Activated T-cell treated with anti-CD3 and anti-CD28 coated beads, Interleukin-2, amount 50 U/mL, for 48 hours (primary cell): ENCODE measurements at places on chromosomes 7 and 10.

DNA sequence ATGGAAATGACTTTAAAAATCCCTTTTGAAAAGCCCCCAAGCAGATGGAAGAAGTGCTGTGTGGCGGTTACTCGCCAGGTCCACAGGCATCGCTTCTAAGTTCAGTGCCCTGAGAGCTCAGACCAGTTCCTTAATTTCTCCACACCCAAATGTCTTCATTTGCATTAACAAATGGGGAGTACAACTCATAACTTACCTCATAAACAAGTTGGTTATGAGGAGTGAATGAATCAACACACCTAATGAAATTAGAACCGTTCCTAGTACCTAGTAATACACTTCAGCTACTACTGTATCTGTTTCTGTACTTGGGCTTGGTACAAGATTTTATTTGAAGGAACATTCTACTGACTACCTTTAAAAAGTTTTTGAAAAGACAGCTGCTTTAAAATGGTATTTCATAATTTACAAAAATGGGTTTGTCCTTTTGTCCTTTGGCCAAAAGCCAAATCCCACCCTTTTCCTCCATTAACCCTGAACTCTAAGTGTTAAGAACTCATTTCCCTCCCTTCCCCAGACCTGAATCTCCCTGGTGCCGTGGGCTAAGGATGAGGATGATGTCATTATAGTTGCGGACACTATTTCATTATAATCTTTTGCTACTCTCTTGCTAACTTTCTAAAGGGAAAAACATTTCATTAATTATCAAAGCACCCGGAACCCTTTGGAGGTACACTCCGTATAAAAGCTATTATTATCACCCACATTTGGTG is 221.5 kb upstream of the CELF2 start:
- DNase-seq, result no peak

DNA sequence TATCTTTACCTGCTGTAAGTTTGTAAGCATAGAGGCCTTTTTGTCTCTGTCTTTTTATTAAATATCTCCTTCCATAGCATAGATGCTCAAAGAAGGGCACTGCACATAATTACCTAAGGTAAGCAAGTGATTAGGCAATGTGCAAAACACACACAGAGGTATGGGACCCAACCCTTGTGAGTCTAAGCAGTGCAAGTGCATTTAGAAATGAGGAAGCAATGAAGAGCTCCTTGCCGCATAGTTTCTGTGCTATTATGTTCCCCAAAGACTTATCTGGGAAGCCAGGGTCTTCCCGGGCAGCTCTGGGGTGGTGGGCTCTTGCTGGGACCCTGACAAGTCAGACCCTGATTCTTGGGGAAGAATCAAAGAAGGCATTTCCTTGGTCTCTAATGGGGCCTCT is 13.5 kb upstream of the MGAM2 start:
- DNase-seq, result no peak

GRCh38 chr7:74053589-74054186 is 25.7 kb downstream of the ELN start:
- no peak for DNase-seq

GRCh38 chr7:1062296-1063294 is 18.2 kb downstream of the GPR146 start:
- DNase-seq, result no peak

DNA sequence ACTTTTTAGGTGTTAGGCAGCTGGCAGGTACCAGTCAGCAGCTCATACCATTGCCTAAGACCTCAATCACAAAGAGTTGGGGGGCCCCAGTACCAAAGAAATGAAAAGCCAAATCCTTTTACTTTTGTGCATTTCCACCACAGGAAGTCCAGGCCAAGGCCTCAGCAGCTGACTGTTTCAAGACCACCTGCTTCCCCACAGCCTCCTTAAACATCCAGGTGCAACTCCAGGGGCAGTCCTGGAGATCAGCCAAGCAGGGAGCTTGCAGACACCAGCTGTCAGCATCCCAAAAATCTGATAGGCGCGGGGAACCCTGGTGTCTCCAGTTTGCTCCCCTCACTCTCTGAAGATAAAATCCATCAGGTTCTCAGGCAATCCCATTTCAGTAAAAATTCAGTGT is 91.5 kb upstream of the EFCAB10 start:
- DNase-seq, result no peak

DNA sequence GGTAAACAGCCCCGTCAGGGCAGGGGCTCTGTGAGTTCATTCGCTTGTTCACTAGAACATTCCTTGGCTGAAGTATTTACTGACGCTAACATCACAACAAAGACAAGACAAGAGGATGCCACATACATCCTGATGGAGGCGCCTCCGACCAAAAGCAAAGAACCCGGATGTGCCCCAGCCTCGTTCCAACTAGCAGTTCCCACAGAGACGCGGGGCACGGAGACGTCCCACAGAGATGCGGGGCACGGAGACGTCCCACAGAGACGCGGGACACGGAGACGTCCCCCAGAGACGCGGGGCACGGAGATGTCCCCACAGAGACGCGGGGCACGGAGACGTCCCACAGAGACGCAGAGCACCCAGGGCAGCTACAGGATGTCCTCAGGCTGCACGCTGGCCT is 35.4 kb upstream of the CFAP46 start:
- no peak for DNase-seq

DNA sequence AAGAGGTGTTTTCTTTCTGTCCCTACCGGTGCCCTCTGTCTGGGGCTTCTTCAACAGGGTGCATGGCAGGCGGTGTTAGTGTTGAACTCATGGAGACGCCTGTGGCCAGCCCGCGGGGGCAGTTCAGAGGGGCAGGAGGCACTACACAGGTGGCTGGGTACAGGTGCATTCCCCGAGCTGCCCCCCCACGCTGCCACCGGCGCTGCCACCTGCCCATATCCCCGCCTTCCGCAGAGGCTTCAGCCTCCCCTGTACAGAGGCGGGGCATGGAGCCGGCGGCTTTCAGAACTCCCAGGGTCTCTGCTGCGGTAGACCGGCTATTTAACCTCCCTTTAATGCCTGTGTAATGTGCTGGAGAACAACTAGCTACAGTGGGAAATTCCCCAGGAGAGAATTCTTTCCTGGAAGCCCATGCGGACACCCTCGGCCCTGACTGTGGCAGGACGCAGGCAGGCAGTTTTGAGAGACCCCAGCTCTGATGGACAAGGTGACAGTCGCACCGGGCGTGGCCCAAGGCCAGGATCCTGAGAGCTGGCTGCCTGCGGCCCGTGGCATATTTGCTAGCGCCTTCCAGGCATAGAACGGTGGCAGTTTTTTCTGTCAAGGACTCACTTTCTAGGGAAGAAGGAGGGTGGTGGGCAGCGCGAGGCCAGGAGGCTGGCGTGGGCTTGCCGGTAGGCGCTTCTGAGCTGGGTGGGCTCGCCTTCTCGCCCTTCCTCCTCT is 53.7 kb upstream of the ZNF32 start:
- DNase-seq, result no peak

DNA sequence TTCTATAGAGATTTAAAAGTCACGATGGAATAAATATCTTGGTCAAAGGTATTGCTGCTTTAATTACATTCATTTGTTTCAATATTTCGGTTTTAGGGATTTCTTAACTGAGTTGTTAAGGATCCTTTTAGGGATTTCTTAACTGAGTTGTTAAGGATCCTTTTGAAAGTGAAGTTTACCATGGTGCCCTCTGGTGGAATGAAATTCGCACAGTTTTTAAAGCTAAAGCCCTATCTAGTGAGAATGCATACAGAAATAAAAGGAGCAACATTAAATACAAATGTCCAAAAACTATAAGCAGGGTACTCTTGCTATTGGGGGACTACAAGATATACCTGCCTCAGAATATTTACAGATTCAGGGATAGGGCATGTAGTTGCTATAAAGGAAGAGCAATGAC is 193.7 kb downstream of the RNLS start:
- DNase-seq, result no peak

GRCh38 chr10:128579280-128579865 is 453.1 kb upstream of the MKI67 start:
- no peak for DNase-seq

DNA sequence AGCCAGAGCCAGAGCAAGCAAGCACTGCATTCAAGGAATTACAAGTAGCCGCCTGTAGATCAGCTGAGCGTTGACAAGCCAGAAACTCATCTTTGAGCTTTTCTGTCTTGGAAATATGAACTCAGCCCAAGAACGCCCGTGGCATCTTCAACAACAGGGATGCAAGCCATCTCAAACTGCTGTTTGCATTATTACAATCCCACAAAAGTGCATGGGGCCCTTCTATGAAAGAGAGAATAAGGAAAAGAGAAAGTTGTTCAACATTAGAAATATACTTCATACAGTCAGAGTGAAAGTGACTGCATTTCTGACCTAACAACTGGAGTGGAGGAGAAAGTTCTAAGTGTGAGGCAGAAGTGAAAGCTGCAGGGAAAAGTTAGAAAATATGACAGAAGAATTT is 6.5 kb downstream of the SGCE start:
- DNase-seq, result no peak

DNA sequence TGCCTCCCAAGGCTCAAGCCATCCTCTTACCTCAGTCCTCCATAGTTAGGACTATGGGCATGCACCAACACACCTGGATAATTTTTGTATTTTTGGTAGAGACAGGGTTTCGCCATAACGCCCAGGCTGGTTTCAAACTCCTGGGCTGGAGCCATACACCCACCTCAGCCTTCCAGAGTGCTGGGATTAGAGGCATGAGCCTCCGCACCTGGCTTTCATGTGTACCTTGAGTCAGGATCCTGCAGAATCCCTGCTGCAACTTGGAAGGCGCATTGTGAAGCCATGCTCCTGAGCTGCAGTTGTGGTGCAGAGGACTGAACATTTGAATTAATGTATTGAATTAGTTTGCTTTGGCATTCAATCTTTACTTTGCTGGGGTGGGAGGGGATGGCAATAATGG is 29.4 kb upstream of the NMT2 start:
- DNase-seq, result no peak

GRCh38 chr7:6350433-6351058 is 78.1 kb upstream of the CYTH3 start:
- DNase-seq, result no peak

- no peak for DNase-seq
These were observed 21.6 kb upstream of the RPA3 start for GRCh38 chr7:7740037-7740355.

DNA sequence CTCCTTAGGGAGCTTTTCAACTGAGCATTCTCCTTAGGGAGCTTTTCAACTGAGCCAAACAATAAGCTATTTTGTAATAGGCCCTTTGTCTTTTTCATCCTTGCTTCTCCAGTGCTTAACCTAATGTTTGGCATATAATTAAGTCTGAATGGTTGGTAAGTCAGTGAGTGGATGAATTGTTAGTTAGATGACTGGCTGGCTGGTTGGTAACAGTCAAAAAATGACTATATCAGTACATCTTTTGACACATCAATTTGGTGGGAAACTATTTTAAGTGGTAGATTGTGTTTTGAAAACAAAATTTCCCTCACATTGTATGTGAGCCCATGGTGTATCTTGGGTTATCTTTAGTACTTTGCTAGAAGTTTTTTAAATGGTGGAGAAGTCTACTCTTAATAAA is 16.4 kb downstream of the ING3 start:
- no peak for DNase-seq

DNA sequence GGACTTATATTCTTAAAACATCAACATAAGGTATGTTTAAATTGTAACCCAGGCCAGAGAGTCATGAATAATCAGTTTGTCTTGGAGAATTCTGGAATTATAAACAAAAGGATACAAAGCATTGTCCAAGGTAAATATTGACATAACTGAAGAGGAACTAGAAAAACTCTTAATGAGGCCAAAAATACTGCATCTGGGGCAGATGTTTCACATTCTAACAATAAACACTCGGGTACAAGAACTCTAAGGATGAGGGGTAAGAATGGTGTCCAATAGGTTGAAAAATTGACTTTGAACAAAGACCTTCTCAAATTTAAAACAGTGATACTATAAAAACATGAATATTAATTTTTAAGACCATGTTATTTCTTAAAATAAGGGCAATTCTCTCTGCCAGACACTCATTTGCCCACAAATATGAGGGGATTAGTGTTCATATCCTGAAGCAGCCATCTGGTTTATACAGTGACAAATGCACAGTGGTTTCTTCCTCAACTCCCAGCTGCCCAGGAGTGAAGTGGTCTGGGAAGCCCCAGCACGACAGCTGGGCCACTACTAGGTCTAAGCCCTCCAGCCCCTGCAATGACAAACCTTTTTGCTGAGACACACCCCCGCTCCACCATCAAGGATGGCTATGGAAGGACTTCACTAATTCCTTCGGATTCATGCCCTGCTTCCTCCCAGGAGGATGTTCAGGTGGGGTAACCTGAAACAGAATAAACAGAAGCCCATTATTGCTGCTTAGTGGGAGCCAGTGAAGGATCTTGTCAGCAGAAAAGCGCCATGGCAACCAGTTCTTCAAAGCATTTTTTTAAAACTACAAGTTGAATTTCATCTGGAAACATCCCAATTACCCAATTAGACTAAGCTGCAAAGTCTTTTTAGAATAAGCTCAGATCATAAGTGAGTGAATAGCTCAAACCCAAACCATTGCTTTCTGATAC is 107.5 kb upstream of the ARID5B start:
- DNase-seq, result no peak

GRCh38 chr7:70263471-70264255 is 665.4 kb downstream of the AUTS2 start:
- no peak for DNase-seq

- DNase-seq, result peak; percentile 50
These were observed 513 bp downstream of the TMEM178B start for GRCh38 chr7:141074162-141074991.

DNA sequence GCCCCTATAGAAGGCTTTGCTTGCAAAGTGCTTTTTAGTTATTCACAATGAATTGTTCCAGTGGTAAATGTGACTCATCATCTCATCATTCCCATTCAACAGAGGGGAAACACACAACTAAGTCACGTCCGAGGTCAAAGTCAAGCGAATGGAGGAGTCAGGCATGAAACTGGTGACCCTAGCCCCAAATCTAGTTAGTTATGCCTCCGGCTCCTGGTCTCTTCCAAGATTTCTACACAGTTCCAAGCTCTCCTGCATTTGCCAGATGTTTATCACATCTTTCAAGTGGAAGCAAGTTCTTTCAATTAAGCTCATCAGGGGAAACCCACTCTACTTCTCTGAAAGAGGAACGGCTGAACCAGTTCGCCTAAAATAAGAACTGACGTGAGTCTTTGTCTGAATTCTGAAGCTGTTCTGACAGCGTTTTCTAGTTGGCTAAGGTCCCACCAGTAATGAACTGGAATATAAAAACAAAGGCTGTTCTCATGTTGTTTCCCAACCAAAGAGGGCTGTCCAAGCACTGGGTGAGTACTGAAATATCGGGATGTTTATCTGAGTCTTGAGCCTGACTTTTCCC is 140.9 kb upstream of the NRBF2 start:
- DNase-seq, result peak; percentile 57

DNA sequence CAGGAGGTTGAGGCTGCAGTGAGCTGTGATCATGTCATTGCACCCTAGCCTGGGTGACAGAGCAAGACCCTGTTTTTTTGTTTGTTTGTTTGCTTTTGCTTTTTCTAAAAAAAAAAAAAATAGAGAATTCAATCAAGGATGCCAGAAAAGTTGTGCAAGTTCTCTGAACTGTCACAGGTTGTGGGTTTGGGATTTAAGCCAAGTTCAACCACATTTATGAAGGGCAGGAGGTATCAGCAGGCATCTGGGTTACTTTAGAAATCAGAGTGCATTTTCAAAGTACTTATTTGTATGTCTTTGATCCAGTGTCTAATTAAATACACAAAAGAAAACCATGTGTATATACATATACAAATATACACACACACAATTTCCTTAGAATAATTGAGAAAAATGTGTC is 151.2 kb upstream of the MINDY3 start:
- DNase-seq, result no peak
